ENCODE measurements at places on chromosomes 2 and 18.

DNA sequence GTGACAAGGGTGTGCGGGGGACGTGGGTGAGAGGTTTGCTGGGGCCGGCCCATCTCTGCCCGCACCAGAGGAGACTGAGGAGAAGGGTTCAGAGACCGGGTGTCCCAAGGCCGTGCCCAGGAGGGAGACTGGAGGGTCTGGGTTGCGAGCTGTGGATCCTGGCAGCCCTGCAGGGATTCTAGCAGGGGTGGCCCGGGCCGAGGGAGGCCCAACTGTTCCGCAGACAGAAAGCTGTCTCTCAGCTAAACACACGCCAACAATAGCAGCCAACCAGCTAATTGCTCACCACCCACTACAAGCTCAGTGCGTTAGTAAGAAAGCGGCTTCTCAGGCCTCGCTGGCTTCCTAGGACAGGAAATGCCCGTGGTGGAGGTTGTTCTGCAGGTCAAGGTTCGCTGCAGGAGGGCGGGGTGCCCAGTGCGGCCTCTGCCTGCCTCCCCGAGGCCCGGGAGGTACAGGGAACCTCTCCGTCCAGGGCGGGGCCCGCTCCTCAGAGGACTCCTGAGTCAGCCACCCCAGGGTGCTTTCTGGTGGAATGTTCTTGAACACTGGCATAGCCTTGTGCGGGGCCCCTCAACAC lies 282.0 kb upstream of the PXDN start:
- DNase-seq, result no peak

GRCh38 chr18:59453468-59453961 lies 94.5 kb upstream of the LMAN1 start:
- DNase-seq, result no peak

- no peak for DNase-seq
These were observed 58.9 kb upstream of the THUMPD2 start for GRCh38 chr2:39837856-39838453.

GRCh38 chr2:190979906-190980629 lies 33.9 kb downstream of the STAT1 start:
- no peak for DNase-seq

DNA sequence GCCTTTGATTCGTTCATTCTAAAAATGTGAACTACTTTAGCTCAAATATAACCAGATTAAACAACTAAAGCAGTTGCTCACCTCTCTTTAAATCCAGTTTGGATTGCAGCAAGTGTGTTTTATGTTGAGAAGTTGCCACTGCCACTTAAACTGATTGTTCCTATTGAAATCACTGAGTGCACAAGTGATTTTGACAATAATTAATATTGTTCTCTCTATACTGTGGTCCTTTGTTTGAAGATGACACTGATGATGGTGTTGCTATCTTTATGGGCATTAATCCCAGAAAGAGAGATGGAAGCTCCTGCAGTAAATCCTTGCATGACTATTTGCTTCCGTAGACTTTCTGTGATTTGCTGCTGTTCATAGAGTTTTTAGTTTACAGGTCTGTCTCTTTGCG lies 251.4 kb upstream of the ZEB2 start:
- no peak for DNase-seq

DNA sequence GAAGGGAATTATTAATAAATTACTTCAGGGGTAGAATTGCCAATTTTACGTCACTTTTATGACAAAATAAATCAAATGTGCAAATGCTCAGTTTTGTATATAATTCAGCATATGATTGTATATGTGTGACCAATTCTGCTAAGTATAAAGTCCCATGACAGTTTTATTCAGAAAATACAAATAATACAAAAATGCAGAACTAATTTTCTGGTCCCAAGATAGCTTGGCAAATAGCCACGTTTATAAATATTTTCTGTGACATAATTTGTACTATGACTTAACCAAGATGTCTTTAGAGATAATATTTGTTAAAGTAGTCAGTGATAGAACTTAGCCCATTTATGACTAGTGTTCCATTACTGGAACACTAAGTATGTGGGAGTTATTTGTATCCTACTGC lies 24.2 kb upstream of the CAB39 start:
- DNase-seq, result no peak

Data from effector memory CD4-positive, alpha-beta T cell (primary cell).